Amniotic stem cell (primary cell): ENCODE measurements at places on chromosomes 2 and 18.

GRCh38 chr2:31413862-31414550 lies 536 bp downstream of the XDH start:
- DNase-seq, result no peak

- DNase-seq, result no peak
Measured at GRCh38 chr2:118967124-118967880, 25.3 kb downstream of the MARCO start.

DNA sequence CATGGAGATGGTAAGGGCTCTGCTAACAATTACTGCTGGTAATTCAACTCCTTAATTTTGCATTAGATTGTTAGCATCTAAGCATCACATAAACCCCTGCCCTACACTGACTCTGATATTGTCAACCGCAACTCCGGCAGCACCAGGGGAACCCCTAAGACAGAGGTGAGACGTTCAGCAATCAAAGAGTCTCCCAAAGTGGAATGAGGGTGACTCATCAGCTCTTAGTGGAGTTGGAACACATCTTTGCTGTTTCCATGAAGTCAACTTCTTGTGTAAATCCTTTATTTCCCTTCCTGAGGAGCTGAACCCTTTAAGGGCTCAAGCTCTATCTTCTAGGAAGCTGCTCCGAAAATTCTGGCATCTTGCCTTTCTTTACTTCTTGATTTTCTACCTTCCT lies 52.1 kb downstream of the ABCG8 start:
- DNase-seq, result no peak

- DNase-seq, result no peak
Measured at GRCh38 chr2:217215877-217216276, 356.0 kb upstream of the TNP1 start.

DNA sequence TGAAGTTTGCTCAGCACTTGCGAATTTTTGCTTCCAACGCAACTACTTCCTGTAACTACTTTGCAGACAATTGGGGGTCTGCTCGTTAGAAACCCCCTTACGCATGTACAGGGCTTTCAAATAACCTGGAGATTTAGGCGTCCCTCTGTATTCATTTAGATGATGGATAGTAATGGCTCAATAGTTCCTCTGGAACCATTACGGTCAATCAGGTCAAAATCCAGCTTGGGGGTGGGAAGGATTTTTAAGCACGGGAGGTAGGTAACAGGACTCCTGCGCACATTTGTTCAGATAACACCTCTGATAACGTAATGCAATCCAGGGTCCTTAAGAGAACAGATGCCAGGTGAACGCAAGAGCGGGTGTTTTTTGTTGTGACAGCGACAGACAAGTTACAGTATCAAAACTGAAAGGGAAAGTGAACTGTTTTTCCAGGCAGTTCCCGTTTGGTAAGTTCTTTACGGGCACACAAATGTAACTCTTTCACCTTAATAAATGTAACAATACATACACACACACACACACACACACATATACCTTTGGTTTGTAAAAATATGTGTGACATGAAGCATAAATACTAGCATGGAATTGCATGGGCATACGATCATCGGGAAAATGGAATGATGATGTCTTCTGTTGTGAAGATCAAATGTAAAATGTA lies 3.8 kb upstream of the OSR1 start:
- no peak for DNase-seq

- no peak for DNase-seq
Measured at GRCh38 chr2:181058378-181059269, 78.2 kb downstream of the UBE2E3 start.

DNA sequence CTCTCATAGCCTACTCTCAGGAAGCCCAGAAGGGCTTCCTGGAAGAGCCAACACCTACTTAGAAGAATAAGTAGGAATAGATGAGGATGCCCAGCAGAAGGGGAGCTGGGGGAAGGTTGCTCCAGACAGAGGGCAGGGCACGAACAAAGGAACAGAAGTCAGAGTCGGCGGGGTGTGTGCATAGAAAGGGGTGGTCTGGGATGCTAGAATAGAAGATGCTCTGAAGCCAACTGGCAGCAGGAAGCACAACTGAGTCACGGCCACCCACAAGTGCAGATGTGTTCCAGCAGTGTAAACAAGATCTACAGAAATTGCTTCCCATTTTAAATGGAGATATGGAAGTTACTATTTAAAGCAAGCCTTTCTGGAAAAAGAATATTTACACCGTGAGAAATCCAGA lies 131.0 kb downstream of the ZNF532 start:
- no peak for DNase-seq

DNA sequence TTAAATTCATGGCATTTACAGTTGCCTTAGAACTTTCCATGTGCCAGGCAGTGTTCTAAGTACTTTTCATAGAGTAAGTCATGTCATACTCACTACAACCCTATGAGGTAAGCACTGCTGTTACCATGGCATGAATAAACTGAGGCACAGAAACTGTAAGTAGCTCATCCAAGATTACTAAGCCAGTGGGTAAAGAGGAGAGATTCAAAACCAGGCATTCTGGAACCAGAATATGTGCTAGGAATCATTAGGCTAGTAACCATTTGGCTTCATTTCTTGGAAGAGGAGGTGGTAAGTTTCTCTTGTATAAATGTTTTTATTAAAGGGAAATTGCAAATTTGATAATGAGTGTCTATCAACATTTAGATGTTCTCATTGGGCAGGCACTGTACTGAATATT lies 35.1 kb downstream of the SOX11 start:
- DNase-seq, result no peak

GRCh38 chr2:185689906-185690539 lies 48.6 kb upstream of the FSIP2 start:
- no peak for DNase-seq

GRCh38 chr2:46929612-46930011 lies 14.0 kb upstream of the MCFD2 start:
- no peak for DNase-seq

- DNase-seq, result no peak
Measured at GRCh38 chr2:130981667-130982066, 111.6 kb downstream of the FAM168B start.

DNA sequence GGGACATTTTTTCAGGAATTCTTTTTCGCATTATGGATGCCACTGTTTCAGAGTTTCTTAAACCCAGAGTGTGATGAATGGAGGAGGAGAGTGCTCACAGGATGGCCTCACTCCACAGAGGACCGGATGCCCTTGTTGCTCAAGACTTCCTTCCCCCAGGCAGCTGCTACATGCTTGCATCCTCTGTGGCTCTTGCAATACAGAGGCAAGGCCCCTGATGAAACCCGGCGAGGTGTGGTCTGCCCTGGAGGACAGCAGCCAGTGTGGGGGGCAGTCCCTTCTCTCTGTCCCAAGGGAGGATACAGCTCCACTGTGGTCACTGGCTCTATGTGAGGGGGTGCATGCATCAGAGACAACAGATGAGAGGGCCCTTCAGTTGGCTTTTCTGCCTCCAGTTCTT lies 109.6 kb downstream of the SH3RF3 start:
- no peak for DNase-seq
